ENCODE measurements at places on chromosomes 12 and 14.

DNA sequence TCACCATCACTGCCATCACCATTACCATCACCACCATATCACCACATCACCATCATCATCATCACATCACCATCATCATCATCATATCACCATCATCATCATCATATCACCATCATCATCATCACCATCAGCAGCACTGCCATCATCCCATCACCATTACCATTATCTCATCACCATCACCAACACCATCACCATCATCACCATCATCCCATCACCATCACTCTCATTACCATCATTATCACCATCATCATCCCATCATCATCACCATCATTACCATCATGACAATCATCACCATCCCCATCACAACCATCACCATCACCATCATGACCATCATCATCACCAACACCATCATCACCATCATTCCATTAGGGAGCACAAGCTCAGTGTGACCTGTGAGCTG is 318.0 kb downstream of the ADGRD1 start:
- no peak for DNase-seq

DNA sequence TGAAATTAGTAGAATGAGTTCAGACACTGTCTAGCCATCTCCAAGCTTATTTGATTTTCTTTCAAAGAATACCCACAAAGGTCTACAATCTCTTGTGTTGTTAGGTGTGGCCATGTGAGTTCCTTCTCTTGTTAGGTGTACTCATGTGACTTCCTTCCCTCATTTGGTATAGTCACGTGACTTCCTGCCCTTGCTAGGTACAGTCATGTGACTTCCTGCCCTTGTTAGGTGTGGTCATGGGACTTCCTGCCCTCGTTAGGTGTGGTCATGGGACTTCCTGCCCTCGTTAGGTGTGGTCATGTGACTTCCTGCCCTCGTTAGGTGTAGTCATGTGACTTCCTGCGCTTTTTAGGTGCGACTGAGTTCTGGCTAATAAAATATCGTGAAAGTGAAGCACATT is 179.6 kb downstream of the TMX1 start:
- no peak for DNase-seq

DNA sequence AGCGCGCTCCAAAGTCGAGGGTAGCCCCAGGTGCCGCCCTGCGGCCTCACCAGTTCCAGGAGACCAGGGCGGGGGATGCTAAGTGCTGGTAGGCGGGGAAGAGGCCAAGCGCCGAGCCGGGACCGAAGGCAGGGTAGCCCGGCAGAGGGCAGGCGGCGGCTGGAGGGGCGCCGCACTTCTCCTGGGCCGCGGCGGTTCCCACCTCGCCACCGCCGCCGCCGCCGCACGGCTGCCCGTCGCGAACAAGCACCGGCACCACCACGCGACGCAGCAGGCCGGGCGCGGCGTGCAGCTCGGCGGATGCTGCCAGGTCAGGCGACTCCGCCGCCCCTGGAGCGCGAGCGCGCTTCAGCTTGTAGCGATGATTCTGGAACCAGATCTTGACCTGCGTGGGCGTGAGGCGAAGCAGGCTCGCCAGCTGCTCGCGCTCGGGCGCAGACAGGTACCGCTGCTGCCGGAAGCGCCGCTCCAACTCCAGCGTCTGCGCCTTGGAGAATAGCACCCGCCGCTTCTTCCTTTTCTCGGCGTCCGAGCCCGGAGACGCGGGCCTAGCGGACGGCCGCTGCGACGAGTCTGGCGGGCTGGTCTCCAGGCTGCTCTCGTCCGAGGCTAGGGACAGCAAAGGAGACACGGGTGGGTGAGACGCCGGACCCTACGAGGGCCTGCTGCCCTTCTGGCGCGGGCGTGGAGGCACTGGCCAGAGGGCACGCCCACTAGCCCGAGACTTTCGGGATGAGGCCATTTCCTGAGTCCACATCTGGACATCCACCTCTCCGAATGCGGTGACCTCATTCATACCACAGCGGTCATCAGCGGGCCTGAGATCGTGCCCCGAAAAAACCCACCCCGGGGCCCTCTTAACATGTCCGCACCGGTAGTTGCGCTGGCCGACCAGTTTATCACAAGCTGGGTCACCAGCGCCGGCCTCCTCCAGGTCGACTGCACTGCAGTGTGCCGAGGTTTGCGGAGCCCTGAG is 1.3 kb downstream of the NKX2-8 start:
- no peak for DNase-seq

DNA sequence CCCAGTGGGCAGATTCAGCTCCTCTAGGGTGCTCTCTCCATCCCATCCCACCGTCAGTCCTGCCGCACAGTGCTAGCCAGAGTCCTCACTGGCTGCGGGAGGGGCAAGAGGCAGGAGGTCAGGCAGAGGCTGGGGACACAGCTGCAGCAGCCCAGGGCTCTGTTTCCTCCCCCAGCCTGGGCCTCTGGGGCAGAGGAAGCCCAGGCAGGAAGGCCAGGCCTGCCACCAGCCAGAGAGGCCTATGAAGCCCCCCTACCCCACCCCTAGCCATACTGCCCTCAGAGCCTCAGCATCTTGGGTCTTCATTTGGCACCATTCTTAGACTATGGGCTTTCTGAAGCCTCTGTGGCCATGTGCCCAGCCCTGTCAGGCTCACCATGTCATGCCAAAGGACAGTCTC is 3.4 kb downstream of the ACVRL1 start:
- DNase-seq, result no peak

GRCh38 chr12:53049571-53050318 is at the start of gene TNS2:
TNS2 (plus strand) TSS chr12:53050065; CDS start chr12:53050186, 121 bp downstream.
- no peak for DNase-seq

- DNase-seq, result no peak
Measured at GRCh38 chr12:63821781-63822251, 22.7 kb upstream of the SRGAP1 start.

GRCh38 chr14:97788364-97788763 is 991.2 kb downstream of the VRK1 start:
- no peak for DNase-seq

DNA sequence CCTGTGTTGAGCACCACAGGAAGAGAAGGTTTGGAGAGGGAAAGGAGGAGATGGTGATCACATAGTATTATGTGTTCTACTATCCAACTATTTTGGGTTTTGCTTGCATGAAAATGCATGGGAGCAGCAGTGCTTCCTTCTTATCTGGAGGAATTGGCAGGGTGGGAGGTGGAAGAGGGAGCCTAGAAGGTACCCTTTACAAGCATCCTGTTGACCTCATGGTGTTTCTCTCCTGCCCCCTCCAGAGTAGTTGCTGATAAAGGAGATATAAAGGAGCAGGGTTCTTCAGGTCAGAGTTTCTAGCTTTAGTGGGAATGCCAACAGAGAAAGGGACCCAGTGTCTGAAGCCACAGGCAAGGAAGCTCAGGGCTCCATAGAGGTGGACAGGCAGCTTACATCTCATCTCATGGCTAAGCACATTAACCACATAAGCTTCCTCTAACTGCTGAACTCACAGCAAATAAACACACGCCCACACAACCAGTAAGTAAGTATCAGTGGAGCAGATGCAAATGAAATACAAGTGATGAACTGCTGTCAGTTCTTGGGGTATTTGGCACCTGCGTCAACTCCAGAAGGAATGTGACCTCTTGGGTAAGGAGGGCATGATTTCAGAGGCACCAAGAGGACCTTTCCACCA is 174.2 kb upstream of the SLC38A2 start:
- no peak for DNase-seq

DNA sequence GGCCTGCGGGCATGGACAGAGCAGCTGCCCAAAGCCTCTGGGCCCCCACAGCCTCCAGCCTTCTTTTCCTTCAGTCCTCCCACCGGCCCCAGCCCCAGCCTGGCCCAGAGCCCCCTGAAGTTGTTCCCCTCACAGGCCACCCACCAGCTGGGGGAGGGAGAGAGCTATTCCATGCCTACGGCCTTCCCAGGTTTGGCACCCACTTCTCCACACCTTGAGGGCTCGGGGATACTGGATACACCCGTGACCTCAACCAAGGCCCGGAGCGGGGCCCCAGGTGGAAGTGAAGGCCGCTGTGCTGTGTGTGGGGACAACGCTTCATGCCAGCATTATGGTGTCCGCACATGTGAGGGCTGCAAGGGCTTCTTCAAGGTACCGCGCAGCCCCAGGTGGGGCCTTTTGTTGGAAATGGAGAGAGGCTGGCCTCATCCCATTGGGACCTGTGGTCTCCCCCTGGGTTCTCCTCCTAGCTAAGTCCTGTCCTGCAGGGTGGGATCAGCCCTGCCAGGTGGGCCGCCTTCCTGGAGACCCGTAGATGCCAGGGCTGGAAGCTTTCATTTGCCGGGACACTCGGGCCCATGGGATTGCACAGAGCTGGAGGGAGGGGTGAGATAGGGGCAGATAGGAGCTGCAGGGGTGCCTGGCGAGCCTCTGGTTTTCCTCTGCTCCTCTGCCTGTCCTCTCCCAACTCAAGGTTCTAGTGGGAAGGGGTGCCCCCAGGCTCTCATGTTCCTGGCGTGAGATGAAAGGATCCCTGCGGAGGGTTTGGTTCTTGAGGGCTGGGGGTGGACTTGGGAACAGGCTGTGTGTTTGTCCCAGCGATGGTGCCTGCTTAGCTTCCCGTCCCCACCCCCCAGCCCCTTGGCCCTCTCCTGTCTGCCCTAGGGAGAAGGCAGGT is 3.8 kb downstream of the NR4A1 start:
- DNase-seq, result no peak

DNA sequence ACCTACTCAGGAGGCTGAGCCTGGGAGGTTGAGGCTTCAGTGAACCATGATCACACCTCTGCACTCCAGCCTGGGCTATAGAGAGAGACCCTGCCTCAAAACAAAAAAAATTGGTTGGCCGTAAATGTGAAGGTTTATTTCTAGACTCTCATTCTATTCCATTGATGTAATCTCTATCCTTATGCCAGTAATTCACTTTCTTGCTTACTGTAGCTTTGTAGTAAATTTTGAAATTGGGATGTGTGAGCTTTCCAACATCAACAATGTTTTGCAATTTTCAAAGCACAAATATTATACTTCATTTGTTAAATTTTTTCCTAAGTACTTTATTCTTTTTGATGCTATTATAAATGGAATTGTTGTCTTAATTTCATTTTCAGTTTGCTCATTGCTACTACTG is 24.6 kb downstream of the LIN52 start:
- no peak for DNase-seq

DNA sequence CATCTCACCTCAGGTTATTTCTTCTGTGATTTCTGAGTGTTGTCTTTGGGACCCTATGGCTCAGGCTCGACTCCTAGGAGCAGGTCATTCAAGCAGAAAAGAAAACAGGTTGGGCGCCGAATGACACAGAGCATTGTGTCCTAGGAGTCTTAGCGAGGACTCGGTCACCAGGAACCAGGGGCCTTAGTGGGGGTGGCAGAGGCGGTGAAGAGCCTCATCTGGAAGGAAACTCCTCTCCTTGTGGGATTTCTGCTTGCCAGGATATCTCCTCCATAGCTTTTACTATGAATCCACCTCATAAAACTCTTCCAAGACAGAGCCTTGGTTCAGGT is 630 bp downstream of the PLEKHH1 start:
- DNase-seq, result no peak

GRCh38 chr14:65204056-65204455 is 101.7 kb upstream of the MAX start:
- DNase-seq, result no peak

GRCh38 chr14:24272467-24272866 is 1.1 kb upstream of the RABGGTA start:
- DNase-seq, result no peak

DNA sequence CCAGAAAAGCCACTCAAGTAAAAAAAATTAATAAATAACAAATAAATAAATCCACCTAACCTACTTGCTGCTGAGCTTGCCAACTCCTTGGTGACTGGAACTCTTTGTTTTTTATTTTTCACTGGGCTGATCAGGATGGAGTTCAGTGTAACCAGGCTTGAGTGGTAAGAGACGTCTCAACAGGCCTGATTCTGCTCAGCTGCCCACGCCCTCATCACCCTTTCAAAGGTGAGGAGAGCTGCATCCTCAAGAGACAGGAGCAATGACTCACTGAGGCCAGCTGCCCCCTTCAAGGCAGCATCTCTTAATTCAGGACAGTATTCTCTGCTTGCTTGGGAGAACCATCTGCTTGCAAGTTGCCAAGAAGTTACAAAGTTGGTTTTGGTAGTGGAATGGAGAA is 111.9 kb upstream of the CPM start:
- DNase-seq, result no peak

- DNase-seq, result no peak
Measured at GRCh38 chr12:39574378-39574777, 45.2 kb downstream of the ABCD2 start.

DNA sequence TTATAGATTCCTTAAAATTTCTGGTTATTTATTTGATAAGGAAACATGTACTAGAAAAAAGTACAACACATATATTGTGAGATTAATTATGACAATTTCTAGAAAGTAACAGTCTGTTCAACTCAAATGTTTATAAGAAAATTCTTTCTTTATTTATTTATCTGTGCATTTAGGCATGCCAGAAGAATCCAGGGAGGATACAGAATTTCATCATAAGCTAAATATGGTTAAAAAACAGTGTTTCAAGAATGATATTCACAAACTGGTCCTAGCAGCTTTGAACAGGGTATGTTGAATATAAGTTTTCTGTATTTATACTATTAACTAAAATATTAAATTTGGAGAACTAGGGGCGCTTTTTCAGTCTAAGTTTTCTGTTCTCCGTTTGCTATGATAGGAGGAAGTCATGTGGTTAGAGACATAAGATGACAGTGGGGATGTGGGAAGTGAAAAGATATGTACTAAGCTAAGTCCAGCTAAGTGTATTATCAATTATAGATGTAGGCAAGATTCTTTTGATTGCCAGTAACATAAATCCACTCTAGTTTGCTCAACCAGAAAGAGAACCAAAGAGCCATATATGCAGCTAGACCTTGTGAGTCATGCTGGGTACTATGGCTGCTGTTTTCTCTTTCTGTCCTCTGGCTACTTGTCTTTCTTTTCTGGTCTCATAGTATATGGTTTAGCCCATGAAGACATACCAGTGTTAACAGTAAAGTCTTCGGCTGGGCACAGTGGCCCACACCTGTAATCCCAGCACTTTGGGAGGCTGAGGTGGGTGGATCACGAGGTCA is 39.0 kb downstream of the LRRK2 start:
- no peak for DNase-seq

DNA sequence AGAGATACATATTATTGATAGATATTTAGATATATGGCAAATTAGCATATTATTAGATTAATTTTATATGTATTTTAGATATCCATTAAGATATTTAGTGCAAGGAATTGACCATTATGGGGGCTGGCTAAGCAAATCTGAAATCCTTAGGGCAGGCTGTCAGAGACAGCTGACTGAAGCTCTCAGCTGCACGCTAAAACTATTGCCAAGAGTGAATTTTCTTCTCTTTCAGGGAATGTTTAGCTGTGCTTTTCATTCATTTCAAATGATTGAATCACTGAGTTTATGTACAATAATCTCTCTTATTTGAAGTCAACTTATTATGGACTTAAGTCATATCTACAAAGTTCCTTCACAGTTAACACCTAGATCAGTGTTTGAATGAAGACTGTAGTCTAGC is 566.5 kb downstream of the LRFN5 start:
- no peak for DNase-seq

DNA sequence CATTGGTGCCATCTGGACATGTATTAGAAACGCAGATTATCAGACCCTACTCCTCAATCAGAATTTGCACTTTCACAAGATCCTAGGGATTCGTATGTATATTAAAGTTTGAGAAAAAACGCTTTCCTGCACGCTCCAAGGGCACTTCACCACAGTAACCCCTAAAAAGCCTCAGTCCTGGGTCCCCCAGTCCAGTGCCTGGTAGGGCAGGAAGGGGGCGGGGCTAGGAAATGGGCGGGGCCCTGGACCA is 369 bp downstream of the DEPDC4 start:
- DNase-seq, result no peak

Measured in activated CD8-positive, alpha-beta memory T cell treated with anti-CD3 and anti-CD28 coated beads for 48 hours (primary cell).